T-helper 2 cell treated with Interferon-gamma antibody and Interleukin-4, amounts not matched to agents 5 μg/mL and 100 μg/mL, for 36 hours (primary cell): ENCODE measurements at places on chromosomes 13 and 19.

DNA sequence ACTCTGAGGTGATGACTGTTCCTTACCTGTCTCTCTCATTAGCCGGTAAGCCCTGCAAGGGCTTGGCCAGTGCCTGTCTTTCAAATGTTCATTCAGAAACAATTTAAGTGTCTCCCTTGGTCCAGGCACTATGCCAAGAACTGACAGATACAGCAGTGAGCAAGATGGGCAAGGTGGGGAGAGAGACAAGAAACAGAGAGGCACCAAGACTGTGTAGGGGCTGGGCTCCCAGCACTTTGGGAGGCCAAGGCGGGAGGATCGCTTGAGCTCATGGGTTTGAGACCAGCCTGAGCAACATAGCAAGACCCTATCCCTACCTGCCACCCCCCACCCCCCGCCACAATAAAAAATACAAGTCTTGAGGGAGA, 1.3 kb upstream of the CCNE1 start:
- DNase-seq, result no peak
- H3K36me3 ChIP-seq, result peaks cover 19% of the 10 kb centered on the region
- no peaks in the 10 kb centered on the region for H3K27me3 ChIP-seq
- peak overlapping the region; percentile 89 for H3K4me3 ChIP-seq

DNA sequence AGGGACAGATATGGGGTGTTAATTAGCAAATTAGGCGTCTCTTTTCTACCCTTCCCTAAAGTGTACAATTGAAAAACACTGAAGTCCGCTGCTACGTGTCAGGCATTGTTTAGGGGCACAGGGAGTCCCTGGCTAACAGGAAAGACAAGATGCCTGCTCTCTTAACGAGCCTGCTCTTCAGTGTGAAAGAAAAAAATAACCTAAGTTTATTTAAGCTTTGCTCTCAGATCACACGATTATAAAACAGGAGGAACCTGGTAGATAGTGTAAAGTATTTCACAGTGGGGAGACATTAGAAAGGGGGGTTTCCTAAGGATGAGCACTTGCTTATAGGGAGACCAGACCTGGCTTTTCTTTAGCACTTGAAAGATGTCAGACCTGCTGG, 38.7 kb downstream of the IGFL2 start:
- H3K4me3 ChIP-seq, result no peak overlapping the region
- no peak for DNase-seq
- peaks cover 9% of the 10 kb centered on the region for H3K4me1 ChIP-seq
- H3K36me3 ChIP-seq, result no peaks in the 10 kb centered on the region

- no peak overlapping the region for H3K4me3 ChIP-seq
- H3K36me3 ChIP-seq, result peaks cover 31% of the 10 kb centered on the region
- no peaks in the 10 kb centered on the region for H3K27me3 ChIP-seq
- peaks cover 39% of the 10 kb centered on the region for H3K4me1 ChIP-seq
- no peak for DNase-seq
- peak overlapping the region; percentile 58 for H3K27ac ChIP-seq
Observed at GRCh38 chr19:18298601-18299000, 17.2 kb upstream of the JUND start.

DNA sequence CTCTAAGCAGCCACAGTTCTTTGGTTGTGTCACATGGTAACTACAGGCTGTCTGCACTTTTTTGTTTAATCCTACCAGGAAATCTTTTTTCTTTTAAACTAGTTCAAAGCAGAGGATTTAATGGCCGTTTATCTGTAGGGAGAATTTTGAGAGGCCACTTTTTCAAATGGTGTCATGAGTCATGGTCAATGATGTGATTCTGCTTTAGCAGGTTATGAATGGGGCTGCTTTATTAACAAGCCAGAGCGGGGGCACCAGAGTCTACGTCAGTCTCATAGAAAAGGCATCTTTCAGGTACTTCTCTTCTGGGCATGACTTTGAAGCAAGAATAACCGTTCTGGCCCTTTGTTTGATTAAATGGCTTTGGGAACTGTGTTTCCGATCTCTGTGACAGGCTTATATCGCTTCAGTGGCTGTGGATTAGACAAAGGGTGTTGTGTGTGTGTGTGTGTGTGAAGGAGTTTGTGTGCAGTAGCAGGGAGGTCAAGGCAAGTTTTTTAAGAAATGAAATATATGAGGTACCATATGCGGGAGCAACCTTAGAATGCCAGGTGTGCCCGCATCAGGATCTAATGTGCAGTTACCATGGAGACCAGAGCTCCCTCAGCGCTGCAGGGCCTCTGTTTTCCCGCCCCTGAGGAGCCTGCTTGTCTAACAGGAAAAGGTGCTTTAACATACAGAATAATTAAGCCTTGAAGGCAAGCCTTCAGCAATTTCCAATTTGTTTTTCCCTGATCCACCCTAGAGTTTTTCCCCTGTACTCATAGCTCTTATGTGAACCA, 120.5 kb downstream of the KATNAL1 start:
- H3K4me3 ChIP-seq, result no peak overlapping the region
- H3K4me1 ChIP-seq, result no peaks in the 10 kb centered on the region
- no peaks in the 10 kb centered on the region for H3K27me3 ChIP-seq

- DNase-seq, result no peak
- peaks cover 6% of the 10 kb centered on the region for H3K4me1 ChIP-seq
- H3K27me3 ChIP-seq, result no peaks in the 10 kb centered on the region
- H3K36me3 ChIP-seq, result peaks cover 43% of the 10 kb centered on the region
Observed at GRCh38 chr19:18131841-18132596, 20.9 kb upstream of the PIK3R2 start.

DNA sequence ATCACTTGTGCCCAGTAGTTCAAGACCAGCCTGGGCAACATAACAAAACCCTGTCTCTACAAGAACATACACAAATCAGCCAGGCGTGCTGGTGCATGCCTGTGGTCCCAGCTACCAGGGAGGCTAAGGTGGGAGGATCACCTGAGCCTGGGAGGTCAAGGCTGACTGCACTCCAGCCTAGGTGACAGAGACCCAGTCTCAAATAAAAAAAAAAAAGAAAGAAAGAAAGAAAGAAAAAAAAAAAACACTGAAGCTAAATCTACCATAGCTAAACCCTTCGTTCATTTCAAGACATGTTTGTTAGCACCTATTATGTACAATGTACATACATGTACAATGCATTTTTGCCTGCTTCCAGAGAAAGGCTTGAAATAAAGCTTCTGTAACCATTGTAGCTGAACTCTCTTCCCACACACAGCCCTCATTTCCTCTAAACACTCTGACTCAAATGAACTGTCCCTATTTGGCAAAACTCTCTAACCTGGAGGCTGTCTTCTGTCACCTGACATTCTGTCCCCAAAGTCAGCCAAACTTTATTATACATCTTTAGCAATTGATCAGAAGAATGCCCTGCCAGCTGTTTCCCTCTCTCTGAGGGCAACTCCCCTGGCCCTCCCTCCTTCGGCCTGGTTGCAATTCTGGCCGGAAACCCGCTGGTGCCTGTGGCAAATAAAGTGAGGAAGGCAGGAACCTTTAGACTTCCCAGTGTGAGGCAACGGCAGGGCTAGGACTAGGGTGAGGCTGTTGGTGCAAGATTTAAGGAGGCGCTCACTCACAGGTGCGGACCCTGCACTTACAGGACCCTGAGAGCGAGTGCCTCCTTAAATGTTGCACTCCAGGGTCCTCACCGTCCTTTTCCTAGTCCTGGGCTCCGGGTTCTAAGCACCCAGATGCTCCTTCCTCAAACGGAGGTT, 1.8 kb downstream of the ETHE1 start:
- H3K4me3 ChIP-seq, result peak overlapping the region; percentile 78
- no peaks in the 10 kb centered on the region for H3K27me3 ChIP-seq
- peak overlapping the region; percentile 69 for H3K27ac ChIP-seq
- peaks cover 6% of the 10 kb centered on the region for H3K36me3 ChIP-seq
- peaks cover 26% of the 10 kb centered on the region for H3K4me1 ChIP-seq
- DNase-seq, result peak; percentile 37

GRCh38 chr13:73580513-73581267, 521.9 kb downstream of the KLF5 start:
- no peak overlapping the region for H3K4me3 ChIP-seq
- H3K27ac ChIP-seq, result no peak overlapping the region
- no peak for DNase-seq
- H3K27me3 ChIP-seq, result peaks cover 9% of the 10 kb centered on the region

DNA sequence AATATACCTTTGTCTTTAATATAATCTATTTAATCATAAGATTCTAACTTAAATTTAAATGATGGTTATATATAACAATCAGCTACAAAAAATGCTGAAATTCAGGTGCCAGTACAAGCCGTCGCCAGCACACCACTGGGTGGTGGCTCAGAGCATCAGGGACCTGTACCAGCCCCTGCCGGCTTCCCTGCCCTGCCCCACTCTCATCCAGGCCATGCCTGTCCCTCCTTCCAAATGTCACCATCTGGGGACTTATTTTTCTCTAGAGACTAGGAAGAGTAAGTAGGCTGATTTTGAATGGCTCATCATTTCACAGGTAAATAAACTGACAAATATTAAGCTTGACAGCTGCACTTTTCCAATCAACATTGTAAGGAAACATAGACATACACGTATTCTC, 1.6 kb downstream of the METTL21C start:
- no peaks in the 10 kb centered on the region for H3K4me1 ChIP-seq
- no peak overlapping the region for H3K4me3 ChIP-seq
- no peak for DNase-seq
- peaks cover 32% of the 10 kb centered on the region for H3K27me3 ChIP-seq

DNA sequence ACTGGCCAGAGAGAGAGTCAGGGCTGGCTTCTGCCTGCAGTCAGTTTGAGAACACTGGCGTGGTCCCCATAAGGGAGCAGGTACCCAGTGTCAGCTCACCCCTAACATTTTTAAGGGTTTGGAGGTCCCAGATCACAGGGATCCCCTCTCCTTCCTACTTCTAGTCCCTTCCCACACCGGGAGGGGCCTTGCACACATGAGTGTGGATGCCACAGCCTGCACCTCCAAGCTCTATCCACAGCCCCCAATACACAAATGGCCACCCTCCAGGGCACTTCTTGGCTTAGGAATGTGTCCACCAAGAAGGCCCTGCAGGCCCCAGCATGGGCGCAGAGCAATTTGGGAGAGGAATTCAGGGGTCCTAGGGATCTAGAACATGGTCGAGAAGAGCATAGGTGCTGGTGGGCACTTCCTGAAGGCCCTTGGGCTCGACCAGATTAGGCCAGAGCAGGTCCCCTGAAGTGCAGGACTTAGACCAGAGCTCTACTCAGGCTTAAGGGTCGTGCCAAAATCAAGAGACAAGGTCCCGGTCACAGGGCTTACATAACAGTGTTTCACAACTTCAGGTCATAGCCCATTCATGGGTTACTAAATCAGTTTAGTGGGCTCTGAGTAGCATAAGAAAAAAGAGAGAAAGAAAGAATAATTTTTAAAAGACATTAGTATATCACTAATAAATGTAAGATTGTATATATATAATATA, 16.0 kb downstream of the FXYD5 start:
- H3K36me3 ChIP-seq, result peaks cover 73% of the 10 kb centered on the region
- H3K4me3 ChIP-seq, result no peak overlapping the region
- peaks cover 35% of the 10 kb centered on the region for H3K4me1 ChIP-seq

DNA sequence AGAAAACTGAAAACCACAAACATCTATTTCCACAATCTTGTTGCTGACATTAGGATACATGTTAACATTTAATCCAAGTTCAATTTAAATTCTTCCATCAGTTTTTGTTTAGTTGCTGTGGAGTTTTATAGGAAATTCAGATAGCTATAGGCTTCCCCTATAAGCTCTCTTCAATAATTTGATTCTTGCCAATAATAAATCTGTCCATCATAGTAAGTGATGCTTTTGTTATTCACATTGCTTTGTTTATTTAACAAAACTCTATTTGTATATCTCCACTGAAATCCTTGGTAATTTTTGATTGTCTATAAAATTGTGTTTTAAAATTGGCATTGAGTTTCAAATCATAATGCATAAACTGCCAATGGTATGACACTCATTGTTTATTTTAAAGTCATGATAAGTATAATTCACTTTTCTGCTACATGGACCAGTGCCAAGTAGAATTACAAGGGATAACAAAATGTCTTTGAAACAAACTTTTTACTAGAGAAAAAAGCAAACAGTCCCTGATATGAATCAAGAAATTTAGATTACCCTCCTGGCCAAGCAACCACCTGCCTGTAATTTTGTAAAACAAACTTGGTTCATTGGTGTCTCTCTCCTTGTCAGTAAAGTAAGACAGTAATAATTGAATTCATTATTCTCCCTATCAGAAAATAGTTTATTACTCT, 577.3 kb upstream of the GPC6 start:
- DNase-seq, result no peak
- no peaks in the 10 kb centered on the region for H3K36me3 ChIP-seq
- no peak overlapping the region for H3K4me3 ChIP-seq
- no peaks in the 10 kb centered on the region for H3K27me3 ChIP-seq
- no peaks in the 10 kb centered on the region for H3K4me1 ChIP-seq
- no peak overlapping the region for H3K27ac ChIP-seq

GRCh38 chr19:11018763-11019162, 57.9 kb downstream of the SMARCA4 start:
- no peaks in the 10 kb centered on the region for H3K27me3 ChIP-seq

DNA sequence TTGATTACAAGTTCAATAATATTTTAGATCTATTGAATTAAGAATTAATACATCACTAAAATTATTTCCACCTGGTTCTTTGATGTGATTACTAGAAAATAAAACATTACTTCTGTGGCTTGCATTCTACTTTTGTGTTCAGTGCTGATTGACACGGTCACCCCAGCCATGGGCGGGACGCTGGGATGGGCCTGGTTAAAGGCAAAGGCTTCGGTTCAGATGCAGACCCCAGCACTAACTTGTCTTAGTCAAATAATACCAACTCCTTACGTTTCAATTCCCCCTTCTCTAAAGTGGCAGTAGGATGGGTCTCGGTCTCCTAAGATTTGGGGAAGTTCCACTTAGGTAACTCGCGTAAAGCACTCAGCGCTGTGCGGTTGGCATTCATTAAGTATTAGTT, 144.9 kb downstream of the URI1 start:
- no peak overlapping the region for H3K4me3 ChIP-seq
- H3K36me3 ChIP-seq, result no peaks in the 10 kb centered on the region
- H3K27ac ChIP-seq, result no peak overlapping the region
- no peaks in the 10 kb centered on the region for H3K27me3 ChIP-seq
- H3K4me1 ChIP-seq, result peaks cover 5% of the 10 kb centered on the region
- DNase-seq, result no peak

DNA sequence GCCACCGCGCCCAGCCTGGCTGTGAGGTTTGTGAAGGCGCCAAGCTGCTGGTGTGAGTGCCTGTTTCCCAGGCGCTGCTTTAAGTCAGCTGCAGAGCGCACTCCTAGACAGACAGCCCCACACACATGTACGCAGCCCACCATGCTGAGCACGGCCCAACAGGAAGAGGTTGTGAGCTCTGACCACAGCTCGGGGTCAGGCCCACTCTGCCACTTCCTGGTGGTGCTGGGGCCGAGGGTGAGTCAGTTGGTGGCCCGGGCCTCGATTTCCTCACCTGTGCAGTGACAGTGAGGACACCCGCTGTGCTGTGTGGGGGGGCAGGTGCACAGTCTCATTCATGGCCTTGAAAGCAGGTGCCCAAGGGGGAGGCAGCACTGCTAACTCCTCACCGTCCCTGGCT, 106.7 kb downstream of the KDM4B start:
- DNase-seq, result no peak
- no peak overlapping the region for H3K27ac ChIP-seq
- H3K4me3 ChIP-seq, result no peak overlapping the region
- H3K27me3 ChIP-seq, result no peaks in the 10 kb centered on the region
- no peaks in the 10 kb centered on the region for H3K4me1 ChIP-seq
